ENCODE measurements at places on chromosomes 3 and 15.

GRCh38 chr15:48890375-48890972, 12.5 kb downstream of the EID1 start:
- no peak for DNase-seq

DNA sequence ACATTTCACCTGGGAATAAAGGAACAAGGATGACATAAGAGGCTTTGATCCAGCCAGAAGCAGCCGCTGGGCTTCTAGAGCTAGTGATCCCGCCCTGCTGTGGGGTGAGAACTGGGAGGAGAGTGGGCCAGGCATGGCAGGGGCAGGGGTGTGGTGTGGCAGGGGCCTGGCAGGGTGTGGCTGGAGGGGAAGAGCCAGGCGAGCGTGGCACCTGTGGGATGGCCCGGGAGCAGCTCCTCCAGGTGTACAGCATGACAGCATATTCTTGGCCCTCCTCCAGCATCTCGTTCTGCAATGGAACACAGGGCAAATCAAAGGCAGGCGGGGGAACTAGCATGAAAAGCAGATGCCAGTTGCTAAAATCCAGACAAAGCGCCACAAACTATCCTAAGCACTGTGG, 35.5 kb downstream of the CYFIP1 start:
- no peak for DNase-seq

GRCh38 chr3:152350139-152350538, 81.4 kb downstream of the MBNL1 start:
- DNase-seq = no peak

GRCh38 chr3:134923286-134923685, 128.2 kb downstream of the EPHB1 start:
- no peak for DNase-seq

GRCh38 chr15:41160639-41161315, 44.7 kb upstream of the INO80 start:
- DNase-seq = no peak

GRCh38 chr3:64270866-64271260, 45.6 kb upstream of the PRICKLE2 start:
- DNase-seq = no peak

DNA sequence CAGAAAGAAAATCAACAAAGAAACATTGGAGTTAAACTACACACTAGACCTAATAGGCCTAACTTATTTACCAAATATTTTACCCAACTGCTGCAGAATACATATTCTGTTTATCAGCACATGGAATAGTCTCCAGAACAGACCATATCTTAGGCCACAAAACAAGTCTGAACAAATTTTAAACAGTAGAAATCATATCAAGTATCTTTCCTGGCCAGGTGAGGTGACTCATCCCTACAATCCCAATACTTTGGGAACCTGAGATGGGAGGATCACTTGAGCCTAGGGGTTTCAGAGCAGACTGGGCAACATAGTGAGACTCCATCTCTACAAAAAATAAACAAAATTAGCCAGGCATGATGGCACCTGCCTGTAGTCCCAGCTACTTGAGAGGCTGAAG, 18.1 kb upstream of the KPNA4 start:
- DNase-seq = no peak

DNA sequence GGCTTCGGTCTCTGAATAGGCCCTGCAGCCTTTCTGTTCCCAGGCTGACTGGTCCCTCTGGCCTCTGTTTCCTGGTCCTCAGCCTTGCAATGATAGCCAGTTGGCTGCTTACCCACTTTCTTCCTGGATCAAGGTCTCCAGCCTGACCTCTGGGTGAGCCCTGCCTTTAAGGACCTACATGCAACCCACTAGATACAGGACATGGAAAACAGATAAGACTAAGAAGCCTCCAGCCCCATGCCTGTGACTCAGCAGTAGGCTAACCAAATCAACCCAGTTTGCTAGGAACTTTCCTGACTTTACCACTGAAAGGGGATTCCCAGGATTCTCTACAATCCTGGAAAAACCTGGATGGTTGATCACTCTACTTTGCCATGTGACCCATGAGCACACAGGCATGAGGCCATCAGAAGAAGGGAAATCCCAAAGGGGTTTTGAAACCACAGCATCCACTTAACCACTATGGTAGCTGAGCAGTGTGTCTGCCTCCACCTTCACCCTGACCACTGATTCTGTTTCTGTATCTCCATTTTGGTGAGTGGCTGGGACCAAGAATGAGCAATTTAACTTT, 188.1 kb downstream of the CHST2 start:
- DNase-seq = no peak

DNA sequence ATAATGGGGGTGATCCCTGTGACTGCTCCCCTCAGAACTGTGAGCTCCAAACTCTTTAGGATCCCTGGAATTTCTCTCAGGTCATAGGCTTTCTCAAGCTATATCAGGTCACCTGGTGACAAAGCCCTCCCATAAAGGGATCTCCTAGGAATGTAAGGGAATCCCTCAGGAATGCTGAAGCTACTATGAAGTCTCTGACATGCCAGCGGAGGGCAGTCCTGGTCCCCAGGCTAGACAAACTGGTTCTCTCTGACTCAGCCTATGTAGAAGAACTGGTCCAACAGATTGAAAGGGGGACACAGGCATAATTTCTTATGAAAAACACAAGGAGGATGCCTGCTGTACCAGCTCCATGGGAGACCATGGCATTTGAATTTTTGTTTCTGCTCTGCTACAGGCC, 6.7 kb downstream of the LPCAT4 start:
- DNase-seq = no peak

GRCh38 chr3:10956986-10957385, 35.6 kb upstream of the SLC6A1 start:
- DNase-seq = no peak
